ENCODE measurements at places on chromosomes 6 and 20.

DNA sequence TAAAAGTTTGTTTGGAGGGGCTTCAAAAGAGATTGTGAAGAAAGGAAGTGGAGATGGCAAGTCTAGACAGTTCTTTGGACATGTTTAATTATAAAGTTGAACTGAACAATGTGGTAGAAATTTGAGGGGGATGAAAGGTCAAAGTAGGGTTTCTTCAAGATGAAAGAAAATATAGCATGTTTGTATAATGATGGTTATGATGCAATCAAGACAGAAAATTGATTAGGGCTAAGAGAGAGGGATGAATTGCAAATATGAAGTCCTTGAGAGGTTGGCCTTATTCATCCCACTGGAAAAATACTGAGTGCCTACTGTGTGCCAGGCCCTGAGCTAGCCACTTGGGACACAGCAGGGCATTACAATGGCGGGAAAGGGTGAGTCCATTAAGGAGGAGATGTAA, 37.6 kb downstream of the NHSL1 start:
- DNase-seq: no peak

DNA sequence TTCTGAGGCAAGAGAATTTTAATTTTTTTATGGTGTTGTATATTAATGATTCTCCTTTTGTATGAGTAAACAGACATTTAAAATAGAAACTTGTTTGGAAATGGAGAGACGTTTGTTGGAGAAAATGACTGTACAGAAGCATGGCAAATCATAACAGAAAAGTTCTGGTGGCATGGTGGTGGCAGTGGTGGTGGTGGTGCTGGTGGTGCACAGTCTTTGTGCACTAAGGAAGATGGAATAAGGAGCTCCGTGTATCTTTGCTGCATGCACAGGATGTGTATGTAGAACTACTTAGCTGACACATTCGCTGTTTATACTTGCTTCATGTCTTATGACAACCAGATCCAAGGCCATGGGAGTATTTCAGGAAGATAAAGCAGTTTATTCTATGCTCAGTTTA, 294.9 kb downstream of the UTRN start:
- no peak for DNase-seq

DNA sequence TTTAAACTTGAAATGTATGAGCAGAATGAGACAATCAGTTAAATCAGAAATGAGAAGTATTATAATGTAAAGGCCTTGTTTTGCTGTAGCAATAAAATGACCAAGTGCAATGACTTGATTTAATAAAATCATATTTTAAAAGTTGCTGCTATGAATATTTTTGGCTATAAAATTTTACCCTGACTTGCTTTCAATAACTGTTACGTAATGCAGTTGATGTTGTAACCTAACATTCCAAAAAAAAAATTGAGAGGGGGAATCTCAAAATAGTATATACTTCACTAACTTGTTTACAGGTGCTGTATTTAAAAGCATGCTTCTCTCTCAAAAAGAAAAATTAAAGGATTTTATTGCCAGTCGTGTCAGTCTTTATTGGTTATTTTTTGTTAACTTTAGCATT, 71.6 kb upstream of the ADGRF4 start:
- DNase-seq: no peak

- peak; percentile 88 for DNase-seq
These were observed 3.0 kb upstream of the FOXO3 start for GRCh38 chr6:108557494-108558371.

GRCh38 chr6:5999688-6000608, 6.8 kb downstream of the NRN1 start:
- DNase-seq: no peak

- no peak for DNase-seq
These were observed 183.8 kb upstream of the SMLR1 start for GRCh38 chr6:130643361-130643760.

GRCh38 chr6:13870214-13870830, 54.4 kb upstream of the RNF182 start:
- DNase-seq: no peak

- no peak for DNase-seq
These were observed 123.1 kb downstream of the RNGTT start for GRCh38 chr6:88840289-88840688.

- no peak for DNase-seq
These were observed 364.5 kb downstream of the ZFAND3 start for GRCh38 chr6:38183856-38184584.

DNA sequence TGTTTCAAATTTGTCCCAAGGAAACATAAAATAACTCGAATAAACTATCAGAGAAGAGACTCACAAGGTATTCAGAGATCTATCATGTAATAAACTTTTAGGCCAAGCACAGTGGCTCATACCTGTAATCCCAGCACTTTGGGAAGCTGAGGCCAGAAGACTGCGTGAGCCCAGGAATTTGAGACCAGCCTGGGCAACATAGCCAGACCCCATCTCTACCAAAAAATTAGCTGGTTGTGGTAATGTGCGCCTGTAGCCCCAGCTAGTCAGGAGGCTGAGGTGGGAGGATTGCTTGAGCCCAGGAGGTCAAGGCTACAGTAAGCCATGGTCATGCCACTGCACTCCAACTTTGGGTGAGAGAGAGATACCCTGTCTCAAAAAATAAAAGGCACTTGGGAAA, 79.2 kb upstream of the GCM1 start:
- DNase-seq: no peak

DNA sequence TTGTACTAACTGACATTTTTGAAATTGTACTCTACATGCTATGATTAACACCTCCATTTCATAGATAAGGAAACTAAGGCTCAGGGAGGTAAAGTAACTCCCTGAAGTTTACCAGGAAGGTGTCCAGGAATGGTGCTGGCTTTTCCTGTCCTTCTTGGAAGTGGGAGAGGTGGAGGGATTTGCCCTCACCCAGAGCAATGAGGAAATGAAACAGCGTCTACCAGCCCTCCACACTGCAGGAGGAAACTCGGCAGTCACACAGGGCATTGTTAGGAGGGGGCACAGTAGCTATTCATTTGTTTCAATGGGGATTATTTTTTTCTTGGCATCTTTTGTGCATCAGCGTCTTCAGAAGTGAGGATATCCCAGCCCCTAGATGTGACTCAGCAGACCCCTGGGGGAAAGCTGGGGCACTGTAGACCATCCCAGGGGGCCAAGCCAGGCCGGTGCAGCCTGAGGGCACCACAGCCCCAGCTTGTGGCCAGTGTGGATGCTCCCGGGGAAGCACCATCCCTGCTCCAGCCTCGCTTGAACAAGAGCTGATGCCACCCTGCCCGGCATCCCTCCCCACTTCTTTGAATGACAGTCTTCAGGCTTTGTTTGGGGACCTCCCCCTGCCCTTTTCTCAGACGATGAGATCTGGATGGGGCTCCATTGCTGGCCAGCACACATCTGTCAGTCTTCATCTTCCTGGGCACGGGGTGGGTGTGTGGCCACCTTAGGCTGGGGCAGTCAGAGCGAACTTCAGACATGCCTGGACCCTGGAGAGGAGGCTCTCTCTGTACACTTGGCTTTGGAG, 224.4 kb upstream of the PMEPA1 start:
- DNase-seq: no peak

DNA sequence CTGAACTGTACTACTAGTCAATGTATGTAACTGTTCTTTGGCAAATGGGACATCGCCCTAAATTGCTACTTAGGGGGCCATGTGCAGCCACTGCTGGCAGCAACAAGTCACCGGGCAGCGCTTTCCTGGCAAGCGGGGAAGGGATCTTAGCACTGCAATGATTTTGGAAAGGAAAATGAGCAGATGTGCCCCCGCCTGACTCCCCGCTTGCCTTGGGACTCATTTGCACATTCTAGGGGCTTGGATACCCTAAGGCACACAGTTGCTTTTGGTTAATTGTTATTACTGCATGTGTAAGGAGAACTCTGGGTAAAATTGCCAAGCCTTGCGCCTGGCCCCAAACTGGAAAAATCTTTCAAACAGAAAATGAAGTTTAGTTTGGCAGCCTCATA, 32.2 kb downstream of the CD83 start:
- no peak for DNase-seq

- DNase-seq: no peak
These were observed 51.7 kb downstream of the CHMP4B start for GRCh38 chr20:33862709-33863403.

- no peak for DNase-seq
These were observed 57.3 kb downstream of the DLL1 start for GRCh38 chr6:170233286-170234205.

- DNase-seq: peak; percentile 1
These were observed 99.3 kb downstream of the PRND start for GRCh38 chr20:4820806-4821518.

GRCh38 chr6:116461331-116461931, at the start of gene CALHM6:
Gene CALHM6, plus strand, starts transcription at chr6:116461375. Its CDS starts 555 bp downstream, at chr6:116461930.
- DNase-seq: no peak

DNA sequence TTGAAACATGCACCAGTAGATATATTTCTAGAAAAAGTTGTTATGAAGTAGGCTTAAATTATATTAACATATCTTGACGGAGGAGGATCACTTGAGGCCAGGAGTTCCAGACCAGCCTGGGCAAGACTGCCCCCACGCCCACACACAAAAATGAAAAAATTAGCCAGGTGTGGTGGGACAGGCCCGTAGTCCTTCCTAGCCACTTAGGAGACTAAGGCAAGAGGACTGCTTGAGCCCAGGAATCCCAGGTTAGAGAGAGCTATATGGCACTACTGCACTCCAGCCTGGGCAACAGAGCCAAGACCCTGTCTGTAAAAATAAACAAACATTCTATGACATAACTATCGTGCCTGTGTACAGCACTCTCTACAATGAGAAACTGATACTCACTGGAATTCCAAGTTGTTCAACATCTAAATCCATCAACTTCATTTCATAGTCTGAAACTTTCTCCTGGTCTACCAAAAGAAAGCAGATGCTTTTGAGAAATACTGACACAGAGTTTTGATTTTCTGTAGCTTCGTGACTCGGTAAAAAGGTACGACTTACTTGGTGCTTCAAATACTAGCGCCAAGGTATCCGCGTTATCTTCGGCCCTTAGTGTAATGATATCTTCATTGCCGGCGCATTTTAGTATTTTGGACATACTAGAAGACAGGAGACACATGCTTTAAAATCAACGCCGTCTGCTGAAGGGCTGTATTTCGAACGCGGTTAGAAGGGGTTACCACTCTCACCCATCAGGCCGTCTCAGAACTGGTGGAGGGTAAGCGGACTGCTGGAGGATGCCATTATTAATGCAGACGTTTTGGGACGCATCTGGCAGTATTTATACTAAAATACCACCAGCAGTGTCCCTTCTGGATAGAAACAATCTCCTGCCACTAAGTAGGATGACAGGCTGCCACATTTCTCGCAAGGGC, 1.3 kb downstream of the PCNA start:
- no peak for DNase-seq

- DNase-seq: no peak
These were observed 64.4 kb downstream of the EZR start for GRCh38 chr6:158754738-158755137.

Data from NCI-H1105 treated with DMSO at 0.1 percent for 48 hours (cell line).